ENCODE measurements at places on chromosomes 5 and 9. TPM values are rescaled to one million over a fixed set of nuclear protein-coding genes. Genes with fewer than 3 reads are reported as not detected.
A peak's percentile ranks its signal among the peaks of the same experiment; 100 is the strongest.

GRCh38 chr9:95438561-95439357 lies 78.0 kb downstream of the PTCH1 start:
- DNase-seq = no peak

DNA sequence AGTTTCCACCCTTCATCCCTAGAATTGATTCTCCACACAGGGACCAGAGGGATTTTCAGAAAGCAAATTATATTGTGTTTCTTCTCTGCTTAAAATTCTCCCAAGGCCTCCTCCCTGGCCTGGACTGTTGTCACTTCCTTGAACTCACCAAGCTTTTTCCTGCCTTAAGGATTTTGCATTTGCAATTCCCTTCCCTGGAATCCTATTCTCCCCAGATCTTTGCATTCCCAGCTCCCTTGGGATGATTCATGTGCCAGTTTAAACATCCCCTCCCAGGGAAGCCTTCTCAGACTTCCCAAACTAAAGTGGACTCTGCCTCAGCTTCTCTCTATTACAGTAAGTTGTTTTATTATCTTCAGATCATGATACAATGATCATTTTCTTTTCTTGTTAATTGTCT lies 35.2 kb upstream of the PDE8B start:
- no peak for DNase-seq

The REEP2 gene
- total RNA-seq = 12.3 TPM

The FBXO38 gene
- total RNA-seq = 38.2 TPM

DNA sequence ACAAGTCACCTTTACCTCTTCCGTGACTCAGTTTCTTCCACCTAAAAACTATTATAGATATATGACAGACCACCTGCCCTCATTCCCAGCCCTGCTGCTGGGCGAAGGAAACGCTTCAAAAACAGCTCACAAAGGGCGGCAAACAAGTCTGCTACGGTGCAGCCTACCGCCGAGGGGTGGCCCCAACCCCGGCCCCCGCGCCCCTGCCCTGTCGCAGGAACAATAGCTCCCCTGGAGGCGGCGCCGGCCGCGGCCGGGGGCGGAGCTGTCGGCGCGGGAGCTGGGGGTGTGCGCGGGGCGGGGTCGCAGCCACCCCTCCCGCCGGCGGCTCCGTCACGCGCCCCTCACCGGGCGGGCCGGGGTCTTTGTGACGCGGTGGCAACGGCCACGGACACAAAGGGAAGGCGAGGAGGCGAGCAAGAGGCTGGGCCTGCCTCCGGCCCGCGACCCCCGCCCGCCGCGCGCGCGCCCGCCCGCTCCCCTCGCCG lies at the start of gene TMEFF1:
TMEFF1 (plus strand) TSS at position 362 of the 488 bp plus-strand sequence. CDS start 396 bp downstream, outside the sequence.
- peak; percentile 71 for DNase-seq

The MLANA gene
- not detected for total RNA-seq

DNA sequence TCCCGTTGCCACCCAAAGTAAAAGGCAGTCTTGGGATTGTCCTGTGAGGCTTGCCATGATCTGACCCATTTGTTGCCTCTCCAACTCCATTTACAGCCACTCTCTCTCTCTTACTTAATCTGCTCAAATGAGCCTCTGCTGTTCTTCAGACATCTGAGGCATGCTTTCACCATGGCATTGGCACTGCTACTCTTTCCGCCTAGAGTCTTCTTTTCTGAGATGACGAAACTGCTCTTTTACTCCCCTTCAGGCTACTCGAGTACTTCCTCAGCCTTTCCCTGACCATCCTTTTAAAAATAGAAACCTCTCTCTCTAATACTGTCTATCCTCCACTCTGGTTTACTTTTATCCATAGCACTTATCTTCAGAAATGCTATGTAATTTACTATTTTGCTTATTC lies 9.0 kb downstream of the FOCAD start:
- no peak for DNase-seq

DNA sequence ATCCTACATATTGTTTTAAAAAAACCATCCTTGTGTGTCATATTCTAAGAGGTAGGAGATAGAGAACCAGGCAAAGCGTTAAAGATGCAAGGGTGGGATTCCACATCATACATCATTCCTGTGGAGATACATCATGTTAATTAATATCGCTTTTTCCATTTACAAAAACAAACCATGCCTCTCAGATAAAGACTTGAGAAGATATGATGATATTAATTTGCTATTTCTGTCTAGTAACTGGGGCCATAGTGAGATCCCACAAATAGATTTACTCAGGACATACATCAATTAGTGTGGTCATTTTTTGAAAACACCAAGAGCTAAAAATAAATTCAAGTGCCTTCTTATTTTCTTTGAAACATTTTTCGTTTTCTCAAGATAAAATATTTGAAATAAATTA lies 165.4 kb upstream of the TARS1 start:
- DNase-seq = no peak

- peak; percentile 49 for DNase-seq
Observed at GRCh38 chr5:20572614-20573013, 584.6 kb upstream of the CDH18 start.

The IL4 gene
- total RNA-seq = not detected

The C9orf50 gene
- total RNA-seq = not detected

DNA sequence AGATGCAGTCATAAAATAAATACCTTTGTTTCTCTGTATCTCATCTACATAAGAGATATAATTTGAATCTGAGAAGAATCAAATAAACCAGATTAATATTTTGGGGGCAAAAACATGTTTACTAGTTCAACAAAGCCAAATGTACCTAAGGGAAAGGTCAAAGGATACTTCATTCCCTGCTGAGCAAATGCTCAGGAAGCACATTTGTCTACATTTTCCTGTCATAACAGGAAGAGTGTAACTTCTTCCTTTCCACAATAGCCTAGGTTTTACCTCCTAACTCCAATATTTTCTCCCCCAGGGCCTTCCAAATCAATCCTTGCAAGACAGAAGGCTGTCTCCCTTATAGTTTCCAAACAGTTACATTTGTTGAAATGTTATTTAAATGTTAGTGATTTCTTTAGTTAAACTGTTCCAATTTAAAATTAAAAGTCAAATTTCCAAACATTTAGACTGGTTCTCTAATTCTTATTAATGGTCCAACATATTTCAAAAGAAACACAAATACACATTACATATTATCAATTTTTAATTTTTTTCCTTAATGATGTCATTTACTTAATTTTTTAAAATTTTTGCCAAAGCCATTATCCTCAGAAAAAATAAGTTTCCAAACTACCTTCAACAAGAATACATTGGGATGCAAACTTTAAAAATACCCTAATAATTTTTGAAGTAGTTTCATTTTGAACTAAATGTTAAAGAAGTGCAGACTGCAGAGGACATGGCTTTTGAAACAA lies 67.8 kb downstream of the MEF2C start:
- no peak for DNase-seq

- DNase-seq = no peak
Observed at GRCh38 chr9:77896938-77897667, 134.5 kb downstream of the GNAQ start.

DNA sequence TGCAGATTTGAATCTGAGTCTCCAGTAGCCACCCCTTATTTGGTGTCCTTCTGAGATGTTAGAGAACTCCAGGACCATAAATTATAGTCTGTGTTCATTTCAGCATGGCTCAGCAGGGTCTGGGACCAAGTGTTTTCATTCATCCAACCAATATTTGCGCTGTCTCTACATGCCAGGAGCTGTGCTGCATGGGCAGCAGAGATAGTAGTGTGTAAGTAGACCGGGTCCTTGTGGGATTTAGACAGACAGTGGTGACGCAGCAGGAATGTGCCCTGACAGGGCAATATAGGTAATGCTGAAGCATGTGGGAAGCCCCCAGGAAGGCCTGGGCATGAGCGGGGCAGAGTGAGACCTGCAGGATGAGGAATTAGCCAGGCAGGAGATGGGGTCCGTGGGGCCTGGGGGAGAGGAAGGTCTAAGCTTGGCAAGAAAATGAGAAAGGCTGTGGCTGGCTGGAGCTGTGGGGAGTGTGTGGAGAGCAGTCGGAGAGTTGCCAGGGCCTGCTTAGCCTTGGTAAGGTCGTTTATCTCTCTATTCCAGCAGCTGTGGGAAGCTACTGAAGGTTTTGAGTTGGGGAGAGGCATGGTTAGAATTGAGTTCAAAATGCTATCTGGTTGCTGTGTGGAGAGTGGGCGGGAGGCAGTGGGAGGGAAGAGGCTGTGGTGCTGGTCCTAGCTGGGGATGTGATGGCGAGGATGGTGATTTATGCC lies 16.8 kb downstream of the STXBP1 start:
- DNase-seq = no peak

DNA sequence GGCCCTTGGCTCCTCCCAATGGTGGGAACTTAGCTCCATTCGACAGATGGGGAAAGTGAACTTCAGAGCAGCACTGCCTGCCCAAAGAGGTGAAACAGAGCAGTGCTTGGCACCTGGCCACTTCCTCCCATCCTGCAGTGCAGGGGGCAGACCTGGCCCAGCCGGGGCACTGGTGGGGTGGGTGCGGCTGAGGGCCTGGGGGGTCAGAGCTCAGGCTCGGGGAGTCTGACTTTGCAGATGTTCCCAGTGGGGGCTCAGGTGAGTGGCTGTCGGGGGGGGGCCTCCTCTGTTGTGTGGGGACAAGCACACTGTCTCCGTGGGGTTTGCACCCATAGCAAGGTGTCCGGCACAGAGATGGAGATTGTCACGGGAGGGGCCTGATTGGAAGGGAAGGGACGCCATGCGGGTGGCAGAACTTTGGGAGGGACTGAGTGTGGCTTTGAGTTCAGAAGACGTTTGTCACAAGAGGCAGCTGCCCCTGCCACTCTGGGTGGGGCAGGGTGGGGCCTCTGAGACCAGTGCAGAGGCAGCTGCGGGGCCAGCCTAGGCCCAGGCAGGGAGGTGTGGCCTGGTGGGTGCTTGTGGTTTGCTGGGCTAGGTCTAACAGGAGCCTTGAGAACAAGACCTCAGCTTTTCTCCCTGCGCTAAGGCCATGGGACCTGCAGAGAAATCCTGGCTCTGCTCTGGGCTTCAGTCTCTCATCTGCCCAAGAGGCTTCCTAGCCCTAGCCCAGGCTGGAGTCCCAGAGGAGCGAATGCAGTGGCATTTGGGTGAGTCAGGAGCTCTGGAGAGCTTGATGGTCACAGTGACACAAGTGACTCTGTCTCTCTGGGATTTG lies 2.5 kb downstream of the MYMK start:
- DNase-seq = no peak

DNA sequence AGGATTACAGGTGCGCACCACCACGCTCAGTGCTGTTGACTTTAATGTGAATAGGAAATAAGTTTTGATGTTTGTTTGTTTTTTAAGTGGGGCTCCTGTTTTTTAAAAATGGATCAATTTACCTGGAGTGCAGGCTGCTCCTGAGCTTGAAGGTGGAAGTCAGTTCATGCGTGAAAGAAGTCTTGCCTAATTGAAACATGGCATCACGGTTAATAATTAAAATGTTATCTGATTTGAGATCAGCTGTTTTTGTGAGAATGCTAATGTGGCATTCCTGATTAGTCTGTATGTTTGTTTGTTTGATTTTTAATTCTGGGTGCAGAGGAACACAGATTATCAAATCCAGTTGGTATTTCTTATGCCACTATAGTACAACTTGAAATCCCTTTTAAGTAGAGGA lies 6.5 kb downstream of the SFXN1 start:
- DNase-seq = no peak

The C9 gene
- not detected for total RNA-seq

The CENPH gene
- total RNA-seq = 65.7 TPM

DNA sequence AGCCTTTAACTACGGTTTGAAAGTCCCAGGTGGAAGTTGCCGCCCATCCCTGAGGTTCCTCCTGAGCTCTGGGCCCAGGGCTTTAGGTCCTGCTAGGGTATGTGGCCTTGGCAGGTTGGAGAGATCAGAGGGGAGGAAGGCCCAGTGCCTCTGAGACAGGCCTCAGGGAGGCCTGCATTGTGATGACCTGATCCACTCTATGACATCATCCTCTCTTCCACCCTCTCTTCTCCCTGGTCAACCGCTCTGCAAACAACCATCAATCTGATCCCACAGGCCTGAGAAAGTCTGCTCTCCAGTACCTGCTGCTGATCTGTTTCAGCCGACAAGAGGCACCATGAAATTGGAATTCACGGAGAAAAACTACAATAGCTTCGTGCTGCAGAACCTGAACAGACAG lies at the start of gene CCIN:
CCIN (plus strand) TSS at position 223 of the 400 bp plus-strand sequence; CDS start at position 338, 115 bp downstream.
- DNase-seq = no peak

DNA sequence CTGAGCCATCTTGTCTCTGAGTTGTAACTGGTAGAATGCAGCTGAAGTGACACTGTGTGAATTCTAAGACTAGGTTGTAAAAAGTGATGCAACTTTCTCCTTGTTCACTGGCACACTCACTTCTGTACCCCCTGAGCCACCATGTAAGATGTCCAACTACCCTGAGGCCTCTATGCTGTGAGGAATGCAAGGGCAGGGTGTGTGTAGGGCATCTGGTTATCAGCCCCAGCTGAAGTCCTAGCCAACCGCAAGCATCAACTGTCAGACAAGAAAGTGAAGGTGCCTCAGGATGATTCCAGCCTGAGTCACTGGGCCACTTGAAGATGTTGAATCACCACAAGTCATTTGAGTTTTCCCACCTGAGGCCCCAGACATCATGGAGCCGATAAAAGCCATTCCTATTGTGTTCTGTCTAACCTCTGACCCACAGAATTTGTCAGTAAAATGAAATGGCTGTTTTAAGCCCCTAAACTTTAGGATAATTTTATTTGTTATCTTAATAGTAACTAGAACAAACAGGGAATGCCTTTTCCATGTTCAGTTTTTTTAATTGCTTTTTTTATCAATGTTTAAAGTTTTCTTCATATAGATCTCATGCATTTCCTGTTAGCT lies 18.7 kb upstream of the RHOBTB3 start:
- peak; percentile 98 for DNase-seq

- no peak for DNase-seq
Observed at GRCh38 chr9:136235709-136236455, 9.7 kb downstream of the QSOX2 start.

The RC3H2 gene
- total RNA-seq = 36.3 TPM

DNA sequence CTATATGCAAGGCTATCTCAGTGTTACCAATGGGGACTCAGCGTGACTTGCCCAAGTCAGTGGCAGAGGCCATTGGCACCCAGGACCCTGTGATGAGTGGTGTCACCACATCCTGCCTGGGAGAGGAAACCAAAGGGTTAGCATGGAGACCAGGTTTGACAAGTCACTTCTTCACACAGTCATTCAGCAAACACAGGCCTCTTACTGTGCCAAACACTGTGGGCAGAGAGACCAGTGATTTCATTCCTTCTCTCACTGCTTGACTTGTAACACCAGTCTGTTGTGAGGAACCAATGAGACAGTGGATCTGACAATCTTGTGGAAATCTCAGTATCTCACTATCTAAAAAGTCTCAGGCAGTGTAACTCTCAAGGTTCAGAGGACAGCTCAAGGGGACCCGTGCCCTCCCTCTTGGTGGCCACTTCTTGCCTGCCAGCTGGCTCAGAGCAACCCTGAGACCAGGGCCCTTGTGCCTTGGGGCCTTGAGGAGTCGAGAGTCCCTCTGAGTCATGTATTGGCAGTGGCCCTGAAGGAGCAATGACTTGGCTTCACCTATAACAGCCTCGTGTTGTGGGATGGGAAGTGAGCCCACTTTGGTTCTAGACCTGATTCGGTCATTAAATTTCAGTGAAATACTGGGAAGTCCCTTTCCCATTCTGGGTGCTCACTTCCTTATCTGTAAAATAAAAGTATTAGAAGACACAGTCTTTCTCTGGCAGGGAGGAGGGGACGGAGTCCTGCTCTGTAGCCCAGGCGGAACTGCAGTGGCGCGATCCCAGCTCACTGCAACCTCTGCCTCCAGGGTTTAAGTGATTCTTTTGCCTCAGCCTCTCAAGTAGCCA lies 1.6 kb downstream of the FABP6 start:
- peak; percentile 86 for DNase-seq
